ENCODE measurements at places on chromosomes 7 and 10. TPM values are rescaled to one million over a fixed set of nuclear protein-coding genes. Genes with fewer than 3 reads are reported as not detected.

HKDC1 gene
- polyA plus RNA-seq, result 0.15 TPM

OR9A2 gene
- not detected for polyA plus RNA-seq

DNA sequence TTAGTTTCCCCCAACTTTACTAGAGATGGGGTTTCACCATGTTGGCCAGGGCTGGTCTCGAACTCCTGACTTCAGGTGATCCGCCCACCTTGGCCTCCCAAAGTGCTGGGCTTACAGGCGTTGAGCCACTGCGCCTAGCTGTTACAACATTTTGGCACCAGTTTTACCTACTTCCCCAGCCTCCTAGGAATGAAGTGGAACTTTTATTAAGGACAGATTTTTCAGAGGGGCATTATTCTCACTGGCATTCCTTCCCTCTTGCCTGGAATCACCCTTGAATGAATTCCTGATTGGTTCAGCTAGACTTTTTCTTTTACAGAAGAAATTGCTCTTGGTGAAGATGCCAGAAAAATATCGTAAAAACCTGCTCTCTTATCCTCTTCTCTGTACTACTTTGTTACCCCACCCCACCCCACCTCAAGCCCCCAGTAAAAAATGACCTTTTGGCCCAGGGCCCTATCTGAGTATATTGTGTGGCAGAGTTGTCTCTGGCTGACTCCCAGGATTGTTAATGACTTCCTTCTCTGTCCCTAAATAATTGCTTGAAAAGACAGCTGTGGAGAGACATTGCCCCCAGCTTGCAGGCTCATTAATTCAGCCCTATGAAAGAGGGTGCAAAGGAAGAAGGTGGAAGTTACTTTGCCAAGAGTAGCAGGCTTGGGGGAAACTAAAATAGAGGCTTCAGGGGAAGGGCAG is 189.6 kb downstream of the AUTS2 start:
- DNase-seq, result no peak

DNA sequence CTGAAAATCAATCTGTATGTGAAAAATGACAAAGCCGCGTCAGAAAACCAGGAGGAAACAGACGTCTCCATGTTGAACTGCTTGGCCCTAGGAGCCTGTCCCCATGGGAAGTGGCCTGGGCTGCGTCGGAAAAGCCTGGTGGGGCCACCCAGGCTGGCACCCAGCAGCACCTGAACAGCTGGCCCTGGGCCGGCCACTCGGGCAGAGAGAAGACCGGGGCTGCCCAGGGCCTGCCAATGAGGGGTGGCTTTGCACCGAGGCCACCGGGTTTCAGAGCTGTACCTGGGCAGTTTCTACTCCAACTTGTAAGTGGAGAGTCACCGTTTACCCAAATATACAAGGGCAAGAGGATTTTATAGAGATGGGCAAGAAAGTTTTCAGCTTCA is 1.1 kb upstream of the FUOM start:
- DNase-seq, result no peak

- peak; percentile 47 for DNase-seq
These were observed 150.4 kb upstream of the PRPS1L1 start for GRCh38 chr7:18177815-18178660.

NODAL gene
- polyA plus RNA-seq, result not detected

DNA sequence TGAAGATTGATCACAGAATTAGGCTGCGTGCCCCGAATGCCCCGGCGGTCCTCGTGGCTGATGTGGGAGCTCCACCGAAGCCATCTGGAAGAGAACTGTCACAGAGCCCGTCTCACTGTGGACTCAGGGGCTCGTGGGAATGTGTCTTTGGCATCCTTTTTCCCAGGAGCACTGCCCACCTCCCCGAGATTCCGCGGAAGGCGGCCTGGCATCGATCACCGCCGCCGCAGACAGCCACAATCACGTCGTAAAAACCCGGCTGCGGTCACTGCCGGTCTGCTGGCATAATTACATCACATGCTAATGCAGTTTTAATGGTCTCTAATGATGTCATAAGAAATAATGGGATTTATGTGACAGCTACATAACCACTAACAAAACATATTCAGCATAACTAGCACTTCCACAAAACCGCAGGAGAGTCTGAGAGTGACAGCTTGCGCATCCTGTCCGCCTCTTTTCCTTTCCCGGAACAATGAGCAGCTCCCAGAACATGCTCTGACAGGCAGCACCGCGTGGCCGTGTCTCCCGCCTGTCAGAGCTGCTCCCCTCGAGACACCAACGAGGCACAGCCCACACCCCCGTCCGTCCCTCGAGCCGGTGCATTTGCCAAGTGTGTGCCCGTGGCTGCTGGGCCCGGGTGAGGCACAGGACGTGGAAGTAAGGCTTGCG is 490.0 kb downstream of the PTPRN2 start:
- no peak for DNase-seq

RADIL gene
- polyA plus RNA-seq, result 2.4 TPM

CPN1 gene
- not detected for polyA plus RNA-seq

All from stomach (tissue), 19 donors.